ENCODE measurements at places on chromosomes 5 and 9.

DNA sequence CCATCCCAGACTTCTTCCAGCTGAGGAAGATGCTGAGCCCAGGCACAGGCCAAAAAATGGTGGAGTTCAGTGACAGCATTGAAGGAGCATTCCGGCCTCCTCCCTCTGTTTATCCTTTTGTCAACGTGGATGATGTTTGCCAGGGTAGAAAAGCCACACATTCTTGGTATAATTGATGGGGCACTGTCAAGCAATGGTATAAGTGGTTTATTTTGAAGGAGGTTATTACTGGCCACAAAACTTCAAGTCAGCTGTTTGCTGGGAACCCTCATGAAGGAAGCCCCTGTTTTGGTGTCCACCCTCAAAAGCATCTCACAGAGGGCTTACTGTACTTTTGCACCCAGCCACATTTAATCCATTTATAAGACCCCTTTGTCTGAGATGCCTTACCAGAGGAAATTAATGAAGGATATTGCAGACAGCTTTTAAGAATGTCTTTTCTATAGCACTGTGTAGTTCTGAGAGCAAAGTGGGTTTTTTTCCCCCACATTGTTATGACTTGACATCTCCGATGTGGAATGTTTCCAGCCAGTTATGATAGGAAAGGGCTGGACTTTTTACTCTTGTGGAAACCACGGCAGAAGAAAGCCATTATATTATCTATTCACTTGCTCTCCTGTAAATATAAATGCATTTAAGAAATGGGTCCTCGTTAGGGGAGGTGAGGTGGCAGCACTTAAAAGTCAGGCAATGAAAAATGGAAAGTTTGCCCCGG is 95.5 kb upstream of the SPATA31D4 start:
- no peak for DNase-seq

DNA sequence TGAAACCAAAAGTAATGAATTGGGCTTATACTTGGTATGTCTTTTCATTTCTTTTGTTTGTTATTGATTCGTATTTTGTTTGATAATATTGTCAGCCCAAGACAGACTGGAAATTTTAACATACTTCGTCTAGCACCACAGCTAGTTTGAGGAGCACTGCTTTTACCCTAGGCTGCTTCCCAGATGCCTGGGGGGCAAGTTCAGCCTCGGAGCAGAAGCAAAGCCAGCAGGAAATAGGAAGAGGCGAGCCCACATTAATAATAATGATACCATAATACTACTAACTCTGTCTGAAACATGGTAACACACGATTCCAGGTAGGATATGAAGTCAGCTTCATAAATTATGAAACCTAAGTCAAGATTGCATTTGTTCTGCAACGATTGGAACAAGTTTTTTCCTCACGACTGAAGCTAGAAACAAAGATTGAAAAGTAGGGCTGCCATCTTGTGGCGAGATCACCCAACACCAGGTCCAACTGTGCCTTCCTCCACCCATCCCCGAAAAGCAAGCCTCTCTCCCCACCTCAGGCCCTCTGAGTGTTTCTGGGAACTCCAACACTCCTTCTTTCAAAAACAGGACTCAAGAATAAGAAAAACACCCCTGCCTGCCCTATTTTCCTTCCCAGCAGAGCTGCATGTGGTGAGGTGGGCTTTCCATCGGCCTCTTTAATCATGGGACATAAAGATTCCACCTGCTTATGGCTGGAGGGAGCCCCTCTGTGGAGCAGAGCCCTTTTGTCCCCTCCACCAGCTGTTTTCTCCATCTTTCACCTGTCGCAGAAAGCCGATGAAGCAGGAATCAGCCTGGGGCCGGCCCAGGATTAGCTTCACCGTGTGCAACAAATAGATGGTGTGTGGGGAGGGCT is 236.4 kb downstream of the CAAP1 start:
- DNase-seq = no peak

DNA sequence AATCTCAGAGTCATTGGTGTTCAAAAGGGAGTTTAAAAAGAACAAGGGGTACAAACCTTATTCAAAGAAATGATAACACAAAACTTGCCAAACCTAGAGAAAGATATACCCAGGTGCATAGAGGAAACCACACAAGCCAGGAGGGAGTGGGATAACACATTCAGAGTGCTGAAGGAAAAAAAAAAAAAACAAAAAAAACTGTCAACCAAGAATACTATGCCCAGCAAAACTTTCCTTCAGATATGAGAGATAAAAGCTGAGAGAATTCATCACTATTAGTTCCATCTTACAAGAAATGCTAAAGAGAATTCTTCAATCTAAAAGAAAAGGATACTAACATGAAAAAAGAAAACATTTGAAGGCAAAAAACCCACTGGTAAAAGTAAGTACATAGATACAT is 11.5 kb upstream of the TESK1 start:
- DNase-seq = no peak

DNA sequence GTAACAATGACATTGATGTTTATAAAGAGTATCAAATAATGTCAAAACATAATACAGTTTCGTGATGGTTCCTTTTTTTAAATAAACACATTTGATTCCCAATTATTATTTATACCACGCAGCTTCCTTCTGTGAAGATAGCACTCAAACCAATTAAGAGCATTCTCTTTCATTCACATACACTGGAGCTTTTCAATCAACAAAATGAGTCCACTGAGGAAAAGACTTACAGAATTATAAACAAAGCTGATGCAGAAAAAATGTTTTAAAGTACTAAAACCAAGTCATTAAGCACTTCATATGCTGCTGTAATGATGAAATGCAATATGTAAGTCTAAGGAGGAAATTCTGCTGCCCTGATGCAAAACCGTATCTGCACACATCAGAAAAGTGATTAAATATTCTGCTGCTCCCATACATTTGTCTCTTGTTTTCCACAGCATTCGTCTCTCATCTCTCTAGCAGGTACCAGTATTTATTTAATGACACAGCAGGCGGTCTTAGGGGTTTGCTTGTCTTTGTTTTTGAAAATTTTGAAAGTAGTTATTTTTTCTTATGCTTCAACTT is 147.1 kb downstream of the CDH10 start:
- no peak for DNase-seq

GRCh38 chr5:140084541-140084940 is 29.4 kb upstream of the PURA start:
- no peak for DNase-seq

DNA sequence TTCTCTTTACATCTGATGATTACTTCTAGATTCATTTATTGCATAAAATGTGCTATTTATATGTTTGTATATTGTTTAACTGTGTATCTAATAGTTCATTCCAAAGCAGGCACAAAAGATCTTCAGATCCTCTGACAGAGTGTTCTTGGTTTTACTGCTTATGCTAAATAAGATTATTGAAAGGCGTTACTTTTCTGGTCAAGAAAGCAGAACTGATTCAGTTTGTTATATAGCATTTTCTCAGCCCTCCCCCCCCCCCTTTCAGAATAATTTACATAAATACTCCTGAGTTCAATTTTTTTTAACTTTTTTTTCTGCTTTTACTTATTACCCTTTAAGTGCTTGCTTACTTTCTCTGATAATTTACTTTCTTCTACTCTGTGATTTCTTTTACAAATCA is 15.4 kb downstream of the CDC42SE2 start:
- DNase-seq = no peak

- no peak for DNase-seq
These were observed 179.0 kb upstream of the ADRA1B start for GRCh38 chr5:159737263-159737662.

DNA sequence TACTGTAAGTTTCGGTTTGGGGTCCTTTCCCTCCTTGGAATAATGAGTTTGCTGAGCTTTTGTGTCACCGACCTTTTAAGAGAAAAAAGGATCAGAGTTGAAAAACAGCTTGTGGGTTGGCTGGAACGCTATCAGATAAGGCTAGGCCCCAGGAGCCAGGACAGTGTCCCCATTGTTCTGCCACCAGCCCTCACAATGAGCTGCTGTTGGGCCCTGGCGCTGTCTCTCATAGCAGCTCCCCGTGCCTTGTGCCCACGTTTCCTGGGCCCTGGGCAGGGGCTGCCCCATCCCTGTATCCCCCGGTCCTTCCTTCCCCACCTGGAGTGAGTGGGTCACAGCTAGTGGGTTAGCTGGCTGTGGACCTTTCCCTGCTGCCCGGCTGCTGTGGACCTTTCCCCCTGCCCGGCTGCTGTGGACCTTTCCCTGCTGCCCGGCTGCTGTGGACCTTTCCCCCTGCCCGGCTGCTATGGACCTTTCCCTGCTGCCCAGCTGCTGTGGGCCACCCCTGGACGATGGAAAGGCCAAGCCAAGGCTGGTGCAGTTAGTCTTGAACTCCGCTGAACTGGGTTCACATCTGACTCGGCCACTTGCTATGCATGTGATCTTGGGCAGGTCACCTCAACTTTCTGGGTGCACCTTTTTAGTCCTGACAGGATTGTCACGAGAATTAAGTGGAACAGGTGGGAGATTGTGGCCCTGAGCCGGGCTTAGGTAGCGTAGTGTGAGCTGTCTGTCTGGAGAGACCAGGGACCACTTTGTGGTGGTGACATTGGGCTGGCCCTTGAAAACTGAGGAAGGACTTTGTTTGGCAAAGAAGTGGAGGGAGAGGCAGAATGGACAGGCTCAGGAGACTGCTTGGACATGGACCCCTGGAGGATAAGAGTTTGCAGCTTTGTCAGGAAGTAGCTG is 99.5 kb downstream of the DAB2IP start:
- DNase-seq = no peak

DNA sequence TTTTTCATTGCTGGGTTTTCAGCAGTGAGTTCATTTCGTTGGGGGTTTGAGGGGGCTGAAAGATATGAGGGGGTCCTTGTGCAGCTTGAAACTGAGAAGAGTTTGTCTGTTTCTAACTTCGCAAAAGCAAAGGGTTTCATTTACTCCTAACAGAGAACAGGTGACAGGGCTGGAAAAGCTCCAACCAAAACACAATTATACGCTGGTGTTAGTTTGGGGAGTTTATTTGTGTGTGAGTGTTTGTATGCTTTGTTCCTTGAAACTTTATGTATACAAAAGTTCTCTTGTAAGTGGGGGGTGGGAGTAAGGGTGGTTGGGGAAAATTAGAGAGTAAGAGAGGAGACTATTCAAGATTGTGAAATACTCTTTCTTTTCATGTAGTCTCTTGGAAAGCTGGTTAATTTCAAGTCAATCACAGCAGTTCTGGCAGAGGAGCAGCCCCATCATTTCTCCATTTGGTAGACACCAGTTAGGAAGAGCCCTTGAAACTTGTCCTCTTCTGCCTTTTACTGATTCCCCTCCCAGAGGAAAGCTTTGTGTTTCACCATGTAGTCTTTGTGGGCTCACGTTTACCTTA is 881 bp downstream of the TNFAIP8 start:
- DNase-seq = no peak

DNA sequence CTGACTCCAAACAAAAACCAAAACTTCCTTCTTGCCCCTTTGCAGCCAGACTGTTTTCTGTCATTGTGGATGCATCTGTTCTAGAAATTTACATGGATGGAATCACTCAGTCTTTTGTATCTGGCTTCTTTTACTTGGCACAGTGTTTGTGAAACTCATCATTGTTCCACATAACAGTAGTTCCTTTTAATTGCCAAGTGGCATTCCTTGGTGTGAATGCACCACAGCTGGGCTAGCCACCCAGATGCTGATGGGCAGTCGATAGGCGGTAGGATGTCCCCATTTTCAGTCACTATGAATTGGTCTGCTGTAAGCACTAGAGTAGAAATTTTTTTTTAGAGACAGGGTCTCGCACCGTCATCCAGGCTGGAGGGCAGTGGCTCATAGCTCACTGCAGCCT is 6.3 kb upstream of the CLPTM1L start:
- no peak for DNase-seq

- DNase-seq = no peak
These were observed 59.8 kb downstream of the MACROH2A1 start for GRCh38 chr5:135339189-135339588.

DNA sequence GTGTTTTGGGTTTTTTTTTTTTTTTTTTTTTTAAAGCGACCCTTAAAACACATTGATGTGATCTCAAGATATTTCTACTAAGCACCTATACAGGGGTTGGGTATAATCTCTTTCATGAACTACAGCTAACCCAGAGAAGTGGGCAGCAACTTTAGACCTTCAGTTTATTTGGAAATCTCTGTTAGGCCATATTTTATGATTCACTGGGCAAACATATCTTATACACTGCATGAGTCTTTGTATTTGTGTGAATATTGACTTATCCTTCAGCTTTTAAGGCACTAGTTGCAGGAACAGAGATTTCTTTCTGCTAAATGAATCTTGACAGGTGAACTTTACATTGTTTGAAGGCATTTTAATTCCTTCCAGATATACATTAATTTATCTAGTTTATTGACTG is 194.4 kb downstream of the ARRDC3 start:
- no peak for DNase-seq

- DNase-seq = no peak
These were observed 37.0 kb downstream of the SLC38A9 start for GRCh38 chr5:55675119-55675518.

- no peak for DNase-seq
These were observed 172.8 kb downstream of the RFK start for GRCh38 chr9:76221423-76221822.

DNA sequence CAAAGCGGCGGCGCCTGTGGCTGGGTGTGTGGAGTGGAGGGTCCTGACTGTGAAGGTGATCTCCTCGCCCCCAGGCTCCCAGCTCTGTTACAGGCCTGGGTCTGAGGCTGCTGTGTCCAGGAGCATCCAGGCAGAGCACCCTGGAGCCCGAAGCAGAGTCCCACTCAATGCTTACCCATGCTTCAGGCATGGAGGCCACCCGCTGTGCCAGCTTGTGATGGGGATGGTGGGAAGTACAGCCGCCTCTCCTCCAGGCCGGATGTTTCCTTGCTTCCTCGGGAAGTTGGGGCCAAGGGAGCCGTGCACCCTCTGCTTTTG is 255.9 kb upstream of the IRX1 start:
- DNase-seq = no peak

GRCh38 chr9:128099932-128100491 is 27.5 kb downstream of the PTGES2 start:
- no peak for DNase-seq

DNA sequence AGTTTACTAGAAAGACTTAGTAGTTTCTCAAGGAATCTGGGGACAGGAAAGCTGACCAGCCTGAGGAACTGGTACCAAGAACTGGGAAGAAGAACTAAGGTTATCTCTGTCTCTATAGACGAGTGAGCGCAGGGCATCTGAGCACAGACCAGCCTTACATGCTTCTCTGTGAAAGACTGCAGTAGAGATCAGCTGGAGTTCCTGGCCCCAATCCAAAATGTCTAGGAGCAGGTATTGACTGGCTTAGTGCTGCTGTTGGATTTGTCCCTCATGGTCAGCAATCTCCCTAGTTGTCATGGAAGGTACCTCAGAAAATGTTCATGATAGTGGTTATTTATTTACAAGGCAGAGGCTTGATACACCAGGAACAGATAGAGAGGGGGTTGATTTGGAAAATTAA is 13.3 kb downstream of the NUP214 start:
- DNase-seq = no peak

DNA sequence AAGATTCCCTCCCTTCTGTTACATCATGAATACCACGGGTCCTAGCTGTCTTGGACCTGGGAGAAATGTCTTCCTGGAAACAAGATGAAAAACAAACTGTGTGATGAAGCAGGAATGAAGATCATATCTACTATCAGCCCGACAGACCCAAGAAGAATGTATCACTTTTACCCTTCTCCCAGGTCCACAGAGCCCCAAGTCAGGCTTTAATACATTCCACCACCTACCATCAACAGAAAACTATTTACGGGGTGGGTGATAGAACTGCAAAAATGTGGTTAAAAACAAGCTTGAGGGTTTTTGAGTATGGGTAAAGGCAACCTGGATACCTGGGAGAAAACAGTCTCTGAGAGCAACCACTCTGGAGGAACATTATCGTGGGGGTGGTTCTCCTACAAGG is 327.0 kb downstream of the TRIM32 start:
- no peak for DNase-seq

All from activated T-helper 1 cell treated with Interleukin-2 at 50 U/mL for 16 hours (primary cell).